Brain pericyte (primary cell): ENCODE measurements at places on chromosomes 2 and 18.

DNA sequence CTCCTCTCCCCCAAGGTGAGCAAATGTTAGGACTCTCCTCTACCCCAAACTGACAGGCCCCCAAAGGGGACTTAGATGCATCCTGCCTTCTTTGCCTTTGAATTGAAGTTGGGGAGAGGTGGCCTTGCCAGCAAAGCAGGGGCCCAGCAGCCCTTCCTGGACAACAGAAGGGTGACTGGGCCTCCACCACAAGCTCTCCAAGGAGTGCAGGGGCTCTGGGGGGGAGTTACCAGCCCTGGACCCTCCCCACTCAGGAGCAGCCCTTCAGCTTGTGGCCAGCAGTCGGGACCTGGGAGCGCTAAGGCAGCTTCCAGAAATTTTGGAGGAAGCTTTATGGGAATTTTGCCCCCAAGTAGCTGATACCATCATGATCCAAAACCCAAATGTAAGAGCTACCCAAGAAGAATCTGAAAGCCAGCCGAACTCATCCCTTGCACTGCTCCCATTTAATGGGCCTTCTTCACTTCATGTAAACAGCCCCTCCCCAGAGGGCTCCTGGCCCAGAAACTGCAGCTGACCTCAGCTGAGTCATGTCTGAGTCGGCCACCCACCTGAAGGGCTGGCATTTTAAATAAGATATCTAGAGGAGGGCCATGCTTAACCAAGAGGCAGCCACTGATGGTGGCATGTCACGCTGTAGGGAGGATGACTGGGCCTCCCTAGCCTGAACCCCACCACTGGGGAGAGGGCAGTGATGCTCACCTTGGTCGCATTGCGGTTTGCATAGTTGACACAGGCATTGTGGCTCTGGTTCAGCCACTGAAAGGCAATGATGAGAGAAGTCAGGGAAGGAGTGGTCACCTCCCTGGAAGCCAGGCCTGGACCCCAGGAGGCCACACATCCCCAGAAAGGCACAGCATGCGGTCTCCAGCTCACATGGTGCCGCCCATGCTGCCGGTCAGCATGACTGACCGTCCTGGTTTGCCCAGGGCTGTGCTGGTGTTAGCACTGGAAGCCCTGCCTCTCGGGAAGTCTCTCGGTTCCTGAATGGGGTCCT is 71.5 kb downstream of the SFXN5 start:
- DNase-seq: no peak

DNA sequence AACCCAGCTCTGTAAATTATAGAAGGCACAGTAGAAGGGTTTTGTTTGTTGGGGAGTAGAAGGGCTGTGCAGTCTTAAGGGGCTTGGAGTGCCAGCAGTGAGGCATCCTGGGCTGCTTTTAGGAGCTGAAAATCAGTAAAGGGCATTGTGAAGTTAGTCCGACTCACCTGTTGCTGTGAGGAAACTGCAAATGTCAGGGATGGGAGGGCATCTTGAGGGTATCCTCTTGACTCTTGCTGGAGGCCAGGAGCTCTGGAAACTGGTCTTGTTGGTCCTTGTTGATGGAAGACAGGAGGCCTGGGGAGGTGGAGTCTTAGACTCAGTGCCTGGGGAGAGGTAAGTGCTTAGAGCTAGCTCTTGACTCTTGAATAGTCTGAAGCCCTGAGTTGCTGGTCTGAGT is 14.1 kb downstream of the CEP192 start:
- DNase-seq: no peak

GRCh38 chr2:71863396-71863795 is 284.3 kb downstream of the CYP26B1 start:
- no peak for DNase-seq

- DNase-seq: no peak
These were observed 105.8 kb upstream of the UGP2 start for GRCh38 chr2:63735931-63736330.

GRCh38 chr2:130824492-130825061 is 12.1 kb upstream of the ARHGEF4 start:
- peak; percentile 73 for DNase-seq

DNA sequence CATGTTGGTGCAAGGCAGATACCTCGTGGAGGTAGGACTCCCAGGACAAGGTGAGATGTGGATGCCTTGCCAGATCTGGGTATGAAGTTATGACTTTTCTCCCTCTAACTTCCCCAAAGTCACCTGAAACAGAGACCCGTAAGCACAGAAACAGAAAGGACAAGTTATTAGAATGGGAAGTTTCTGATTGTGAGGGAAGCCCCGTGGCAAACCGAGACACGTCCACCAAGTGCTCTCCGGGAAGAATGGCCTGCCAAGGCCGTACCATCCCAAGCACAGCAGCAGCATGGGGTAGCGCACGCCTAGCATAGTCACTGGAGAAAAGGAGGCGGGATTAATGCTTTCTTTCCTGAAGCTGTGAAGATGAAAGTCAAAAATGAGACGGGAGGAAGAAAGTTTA is 110.6 kb downstream of the ZNF532 start:
- no peak for DNase-seq

- DNase-seq: no peak
These were observed 27.4 kb upstream of the SLC3A1 start for GRCh38 chr2:44247924-44248323.

- DNase-seq: no peak
These were observed 46.2 kb downstream of the LRATD1 start for GRCh38 chr2:14678761-14679160.
